ENCODE measurements at places on chromosomes 2 and 18. TPM values are rescaled to one million over a fixed set of nuclear protein-coding genes. Genes with fewer than 3 reads are reported as not detected.

DNA sequence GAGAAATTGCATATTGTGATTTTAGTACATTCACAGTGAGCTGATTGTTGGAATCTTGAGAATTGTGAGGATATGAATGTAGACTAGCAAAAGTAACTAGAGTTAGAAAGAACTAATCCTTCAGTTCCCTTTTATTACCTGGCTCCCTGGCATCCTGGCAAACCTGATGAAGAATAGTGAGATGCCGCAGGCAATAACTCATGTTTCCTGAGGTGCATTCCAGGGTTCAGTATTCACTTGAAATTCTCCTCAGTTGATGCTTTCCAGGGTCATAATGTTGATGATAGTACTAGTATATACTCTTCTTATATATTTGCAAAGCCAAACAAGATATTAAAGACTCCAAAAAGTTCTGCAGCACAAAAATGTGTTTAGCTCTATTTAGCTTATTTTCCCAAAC is 432.1 kb upstream of the CELF4 start:
- DNase-seq, result no peak
- no peaks in the 10 kb centered on the region for H3K36me3 ChIP-seq
- peaks cover 5% of the 10 kb centered on the region for H3K4me1 ChIP-seq
- H3K4me3 ChIP-seq, result no peak overlapping the region

GRCh38 chr2:181239201-181239799 is 217.9 kb upstream of the ITGA4 start:
- no peaks in the 10 kb centered on the region for H3K27me3 ChIP-seq
- H3K27ac ChIP-seq, result no peak overlapping the region
- no peaks in the 10 kb centered on the region for H3K36me3 ChIP-seq

GRCh38 chr2:11920993-11921583 is 174.7 kb downstream of the LPIN1 start:
- H3K27ac ChIP-seq, result no peak overlapping the region
- H3K27me3 ChIP-seq, result no peaks in the 10 kb centered on the region
- DNase-seq, result no peak
- H3K4me1 ChIP-seq, result peaks cover 12% of the 10 kb centered on the region

DNA sequence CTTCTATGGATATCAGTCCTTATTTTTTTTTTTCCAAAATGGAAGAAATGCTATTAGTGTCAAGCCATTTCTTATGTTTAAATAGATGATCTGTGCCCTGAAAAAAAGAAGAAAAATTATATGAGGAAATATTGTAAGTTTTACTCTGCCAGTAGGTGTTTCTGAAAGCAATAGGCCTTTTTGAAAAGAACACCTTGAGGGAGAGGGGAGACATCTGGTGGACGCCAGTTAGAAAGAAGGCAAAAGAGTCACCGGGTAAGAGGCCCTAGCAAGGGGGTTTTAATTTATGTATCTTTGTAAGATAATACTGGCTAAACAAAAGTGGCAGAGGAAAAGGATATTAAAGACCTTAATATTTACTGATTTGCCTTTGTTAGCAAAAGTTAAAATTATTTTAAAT is 56.1 kb downstream of the DYNAP start:
- no peaks in the 10 kb centered on the region for H3K27me3 ChIP-seq
- no peaks in the 10 kb centered on the region for H3K4me1 ChIP-seq
- H3K27ac ChIP-seq, result no peak overlapping the region
- no peak overlapping the region for H3K4me3 ChIP-seq

DNA sequence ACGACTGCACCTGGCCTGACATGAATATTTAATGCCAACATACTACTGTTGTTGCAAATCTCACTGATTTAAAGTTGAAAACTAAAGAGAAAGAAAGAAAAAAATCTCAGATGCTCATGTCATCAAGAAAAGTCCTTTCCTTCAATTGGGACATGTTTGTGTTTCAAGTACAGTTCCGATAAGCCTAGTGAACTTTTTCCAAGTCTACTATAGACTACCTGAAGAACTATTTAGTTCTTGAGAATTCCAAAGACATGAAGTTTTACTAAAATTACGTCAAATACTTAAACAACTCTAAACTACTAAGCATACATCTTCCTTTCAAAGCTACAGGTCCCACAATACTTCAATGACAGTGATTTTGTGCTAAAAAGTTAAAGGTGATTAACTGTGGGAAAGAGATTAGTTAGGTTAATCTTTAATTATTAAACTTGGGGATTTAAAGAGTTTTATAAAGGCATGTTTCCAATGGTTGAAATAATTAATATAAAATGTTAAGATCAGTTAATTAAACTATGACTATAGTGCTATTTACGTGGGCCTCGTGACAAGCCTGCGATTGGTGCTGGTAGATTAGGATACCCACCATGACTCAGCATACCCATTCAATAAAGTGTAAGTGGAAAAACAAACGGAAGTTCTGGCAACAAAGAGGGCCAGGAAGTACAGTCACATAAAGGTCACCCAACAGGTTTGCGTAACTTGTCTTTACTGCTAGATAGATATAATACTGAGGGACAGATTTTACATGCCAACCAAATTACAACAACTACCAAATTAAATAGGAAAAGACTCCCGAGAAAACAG is 55.5 kb downstream of the SEPTIN10 start:
- no peaks in the 10 kb centered on the region for H3K27me3 ChIP-seq
- H3K36me3 ChIP-seq, result no peaks in the 10 kb centered on the region
- H3K4me1 ChIP-seq, result peaks cover 10% of the 10 kb centered on the region
- H3K4me3 ChIP-seq, result no peak overlapping the region
- no peak overlapping the region for H3K27ac ChIP-seq

GRCh38 chr2:163198972-163199371 is 360.4 kb upstream of the KCNH7 start:
- H3K36me3 ChIP-seq, result no peaks in the 10 kb centered on the region
- no peak overlapping the region for H3K4me3 ChIP-seq
- no peaks in the 10 kb centered on the region for H3K27me3 ChIP-seq
- H3K4me1 ChIP-seq, result no peaks in the 10 kb centered on the region

DNA sequence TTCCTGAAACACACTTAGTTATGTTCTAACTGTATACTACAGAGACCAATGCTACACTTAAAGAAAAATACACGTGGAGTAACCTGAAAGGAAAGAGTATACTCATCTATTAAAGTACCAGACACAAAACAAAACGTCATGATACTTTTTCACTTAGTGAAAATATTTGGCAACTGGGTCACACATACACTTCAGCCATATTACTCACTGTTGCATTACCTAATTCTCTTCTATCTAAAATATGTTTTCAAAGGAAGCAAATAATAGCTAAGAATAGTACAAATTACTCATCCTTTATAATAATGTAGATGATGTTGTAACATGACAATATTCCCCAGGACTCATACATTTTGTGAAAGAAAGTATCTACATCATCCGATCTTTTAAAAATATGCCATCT is 76.5 kb upstream of the EPB41L3 start:
- no peaks in the 10 kb centered on the region for H3K27me3 ChIP-seq
- no peak overlapping the region for H3K4me3 ChIP-seq
- no peaks in the 10 kb centered on the region for H3K36me3 ChIP-seq
- H3K27ac ChIP-seq, result no peak overlapping the region
- no peak for DNase-seq
- H3K4me1 ChIP-seq, result peaks cover 33% of the 10 kb centered on the region

DNA sequence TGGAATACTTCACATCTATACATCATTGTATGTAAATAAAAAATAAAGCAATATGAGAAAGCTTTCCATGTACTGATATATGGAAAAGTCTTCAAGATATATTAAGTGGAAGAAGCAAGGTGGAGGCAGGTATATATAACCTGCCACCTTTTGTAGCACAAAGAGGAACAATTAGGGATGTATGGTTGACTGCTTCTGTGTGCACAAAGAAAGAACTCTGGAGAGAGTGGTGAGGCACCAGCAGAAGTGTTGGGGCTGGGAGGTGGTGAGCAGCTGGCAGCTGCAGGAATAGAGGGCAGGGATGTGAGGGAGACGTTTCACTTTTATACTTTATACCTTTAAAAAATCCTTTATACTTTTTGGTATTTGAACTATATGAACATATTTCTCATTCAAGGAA is 26.1 kb downstream of the KIF5C start:
- H3K36me3 ChIP-seq, result no peaks in the 10 kb centered on the region
- DNase-seq, result no peak
- H3K27me3 ChIP-seq, result no peaks in the 10 kb centered on the region

GRCh38 chr2:168311261-168311910 is 64.0 kb upstream of the STK39 start:
- no peak overlapping the region for H3K4me3 ChIP-seq
- H3K4me1 ChIP-seq, result peaks cover 16% of the 10 kb centered on the region
- H3K27me3 ChIP-seq, result no peaks in the 10 kb centered on the region
- H3K27ac ChIP-seq, result no peak overlapping the region
- no peaks in the 10 kb centered on the region for H3K36me3 ChIP-seq

PIEZO2 gene
- 0.32 TPM for total RNA-seq

ALK gene
- 0.88 TPM for total RNA-seq

Data from cardiac muscle cell (in vitro differentiated cells and primary cell).